ENCODE measurements at places on chromosomes 7 and 10.

DNA sequence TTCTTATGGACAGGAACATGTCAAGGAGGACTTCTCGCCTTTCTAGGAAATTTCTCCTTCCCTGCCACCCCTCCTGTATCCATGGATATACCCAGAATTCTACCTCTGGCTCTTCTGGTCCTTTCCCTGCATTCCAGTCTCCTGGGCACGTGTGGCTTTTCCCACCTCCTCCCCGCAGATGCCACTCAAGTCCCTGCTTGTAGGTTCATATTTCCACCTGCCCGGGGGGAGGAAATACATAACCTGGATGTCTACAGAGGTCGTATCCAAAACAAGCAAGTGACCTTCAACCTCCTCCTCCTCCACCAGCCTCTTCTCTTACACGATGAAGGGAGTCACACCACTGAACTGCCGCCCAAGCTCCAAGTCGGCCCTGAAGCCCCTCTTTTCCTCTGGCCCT lies 20.7 kb downstream of the FGFR2 start:
- no peak for DNase-seq

DNA sequence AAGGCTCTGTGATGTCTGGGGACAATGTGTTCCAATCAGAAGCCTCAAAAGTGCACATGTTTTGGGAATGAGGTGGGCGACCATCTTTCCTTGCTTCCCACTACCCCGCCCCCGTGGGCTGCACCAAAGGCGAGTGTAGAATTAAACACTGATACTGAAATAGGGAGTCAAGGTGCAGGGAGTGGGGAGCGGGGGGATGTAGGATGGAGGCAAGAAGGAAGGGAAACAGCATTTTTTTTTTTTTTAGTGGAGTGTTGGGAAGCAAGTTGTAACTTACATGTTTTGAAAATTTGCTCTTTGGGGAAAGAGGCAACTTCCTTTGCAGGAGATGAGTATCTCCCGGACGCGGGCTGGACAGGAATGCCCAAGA lies 484 bp upstream of the DLX5 start:
- no peak for DNase-seq

- no peak for DNase-seq
These were observed 378.2 kb downstream of the PTPRN2 start for GRCh38 chr7:158209435-158209834.

DNA sequence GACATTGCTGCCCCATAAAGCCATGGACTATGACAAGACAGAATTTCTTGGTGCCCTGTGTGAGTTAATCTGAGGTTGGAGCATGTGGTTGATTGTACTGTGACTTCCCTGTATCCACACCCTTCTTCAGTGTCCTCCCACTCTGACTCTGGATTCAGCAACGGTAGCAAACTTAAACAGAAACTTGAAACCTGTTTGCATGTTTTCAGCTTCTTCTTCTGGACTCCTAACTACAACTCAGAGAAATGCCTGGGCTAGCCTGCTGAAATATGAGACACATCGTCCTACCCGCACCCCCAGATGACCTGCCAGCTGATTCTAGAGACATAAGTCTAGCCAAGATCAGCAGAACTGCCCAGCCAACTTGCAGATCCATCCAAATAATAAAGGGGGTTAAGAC lies 78.4 kb downstream of the IPMK start:
- DNase-seq = no peak

- DNase-seq = no peak
These were observed 122.2 kb downstream of the GPR37 start for GRCh38 chr7:124643311-124643811.

DNA sequence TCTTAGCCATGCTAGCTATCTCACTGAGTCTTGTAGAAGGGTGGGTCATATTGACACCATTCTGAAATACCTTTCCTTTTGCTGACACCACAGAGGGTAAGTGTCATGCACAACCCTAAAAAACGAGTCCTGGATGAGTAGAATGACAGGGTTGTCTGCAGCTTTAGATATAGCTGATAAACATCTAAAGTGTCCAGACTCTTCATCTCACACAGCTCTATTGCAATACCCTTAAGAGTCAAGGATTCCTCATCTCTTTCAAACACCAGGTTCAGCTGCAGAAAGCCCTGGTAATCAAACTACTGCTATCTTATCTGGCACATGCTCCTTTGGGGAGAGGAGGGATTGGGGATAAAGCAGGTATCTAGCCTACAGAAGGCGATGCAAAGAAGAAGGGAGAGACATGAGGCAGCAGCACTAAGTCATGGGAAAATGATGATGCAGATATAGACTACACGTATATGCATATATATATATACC lies 127.0 kb downstream of the ANK3 start:
- DNase-seq = no peak

DNA sequence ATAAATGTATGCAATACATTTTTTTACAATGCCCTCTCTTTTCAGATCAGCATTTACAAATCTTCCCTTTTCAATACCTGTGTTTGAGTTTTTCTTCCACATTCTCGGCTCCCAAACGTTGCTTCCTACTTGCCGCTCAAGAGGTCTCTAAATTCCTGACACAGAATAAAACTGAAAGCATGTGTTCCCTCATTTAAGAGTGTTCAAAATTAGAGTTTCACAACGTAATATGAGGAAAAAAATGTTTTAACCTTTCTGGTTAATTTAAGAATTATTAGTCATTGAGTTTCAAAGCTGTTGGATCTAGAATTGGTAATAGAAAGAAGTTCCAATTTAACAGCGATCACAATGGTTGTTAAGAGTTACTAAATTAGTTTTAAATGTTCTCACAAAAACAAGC lies 100.4 kb downstream of the ARID5B start:
- no peak for DNase-seq

DNA sequence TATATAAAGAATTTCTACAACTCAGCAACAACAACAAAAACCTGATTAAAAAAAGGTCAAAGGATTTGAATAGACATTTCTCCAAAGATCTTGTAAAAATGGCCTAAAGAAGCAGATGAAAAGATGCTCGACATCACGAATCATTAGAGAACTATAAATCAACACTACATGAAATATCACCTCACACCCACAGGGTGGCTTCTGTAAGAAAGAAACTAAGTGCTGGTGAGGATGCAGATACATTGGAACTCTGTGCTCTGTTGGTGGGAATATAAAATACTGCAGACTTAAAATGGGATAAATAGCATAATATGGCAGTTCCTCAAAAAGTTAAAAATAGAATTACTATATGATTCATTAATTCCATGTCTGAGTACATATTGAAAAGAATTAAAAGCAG lies 38.3 kb upstream of the CDCA7L start:
- DNase-seq = no peak

DNA sequence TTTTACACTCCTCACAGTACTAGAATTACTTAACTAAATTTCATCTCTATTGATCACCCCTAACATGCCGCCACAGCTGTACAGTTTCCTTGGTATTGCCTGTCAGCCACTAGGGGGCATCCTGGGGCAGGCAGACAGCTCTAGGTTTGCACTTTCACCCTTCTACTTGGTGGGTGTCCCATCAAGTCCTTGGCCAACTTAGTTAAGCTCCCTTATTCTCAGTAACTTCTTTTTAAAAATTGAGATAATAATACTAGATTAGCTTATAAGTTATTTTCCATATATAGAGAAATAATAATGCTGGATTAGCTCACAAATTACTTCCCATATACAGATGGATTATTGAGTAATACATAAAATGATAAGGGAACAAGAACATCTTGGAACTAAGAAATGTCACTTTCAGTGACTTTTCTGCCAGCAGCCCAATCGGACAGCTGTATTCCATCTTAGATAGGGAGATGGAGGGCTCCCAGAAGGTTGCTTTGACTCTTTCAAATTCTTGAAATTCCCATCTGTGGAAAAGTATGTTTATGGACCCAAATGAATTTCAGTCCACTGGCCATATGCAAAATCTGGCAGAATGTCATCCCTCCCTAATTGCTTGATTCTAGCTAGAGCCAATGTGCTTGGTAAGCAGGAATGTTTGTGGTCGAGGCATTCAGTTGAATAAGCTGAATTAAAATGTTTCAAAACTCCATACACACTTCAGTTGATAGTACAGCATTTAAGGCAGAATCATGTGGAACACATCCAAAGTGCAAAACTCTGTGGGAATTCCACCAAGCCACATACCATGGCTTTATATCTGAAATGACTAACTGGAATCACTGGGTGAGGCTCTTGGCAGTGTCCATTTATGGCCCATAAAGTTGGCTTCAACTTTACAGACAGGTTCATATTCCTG lies 309.7 kb downstream of the CSTF2T start:
- no peak for DNase-seq

- DNase-seq = no peak
These were observed 40.6 kb downstream of the GSDME start for GRCh38 chr7:24716480-24717246.

DNA sequence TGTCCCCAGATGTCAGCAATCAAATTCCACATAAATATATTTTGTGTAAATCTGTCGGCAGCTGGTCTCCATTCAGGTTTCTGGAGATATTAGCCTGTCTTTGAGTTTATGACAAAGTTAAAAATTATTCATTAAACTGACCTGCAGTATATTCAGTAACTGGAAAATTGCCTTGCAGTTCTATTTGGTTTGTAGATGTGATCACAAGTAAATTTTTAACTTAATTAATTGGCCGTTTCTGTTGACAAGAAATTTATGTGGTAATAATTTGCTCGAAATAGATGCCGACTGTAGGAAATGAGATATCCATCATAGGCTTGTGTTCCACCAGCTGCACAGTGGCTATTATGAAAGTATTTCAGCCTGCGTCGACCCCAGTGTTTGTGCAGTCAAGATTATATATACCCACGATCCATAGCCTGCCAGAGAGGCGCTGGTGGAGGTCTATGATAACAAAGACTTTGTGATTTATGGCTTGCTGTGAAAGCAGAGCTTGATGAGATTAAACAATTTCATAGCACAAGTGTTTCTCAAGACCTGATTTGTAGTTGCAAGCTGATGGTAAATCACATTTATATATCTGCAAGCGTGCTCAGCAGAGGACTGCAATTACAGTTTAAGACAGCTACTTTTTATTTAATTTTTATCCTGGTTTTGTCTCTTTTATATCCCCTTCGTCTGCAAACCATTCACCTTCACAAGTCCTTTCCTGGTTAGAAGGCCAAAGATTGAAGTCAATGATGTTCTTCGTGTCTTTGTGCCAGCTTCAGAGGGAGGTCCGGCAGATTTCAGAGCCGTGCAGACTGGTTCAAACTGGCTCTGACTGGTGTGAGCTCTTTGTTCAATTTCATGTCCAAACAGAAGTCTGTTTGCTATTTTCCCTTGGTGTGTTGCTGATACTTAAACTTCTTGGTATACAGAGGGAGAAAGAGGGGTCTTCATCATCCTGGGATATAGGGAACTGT lies 850.9 kb downstream of the LRMDA start:
- no peak for DNase-seq

GRCh38 chr7:96685353-96685752 lies 24.3 kb downstream of the SEM1 start:
- no peak for DNase-seq

GRCh38 chr10:80488539-80489066 lies 34.5 kb downstream of the TSPAN14 start:
- DNase-seq = no peak

- DNase-seq = no peak
These were observed 15.1 kb downstream of the PSAP start for GRCh38 chr10:71835671-71836595.

DNA sequence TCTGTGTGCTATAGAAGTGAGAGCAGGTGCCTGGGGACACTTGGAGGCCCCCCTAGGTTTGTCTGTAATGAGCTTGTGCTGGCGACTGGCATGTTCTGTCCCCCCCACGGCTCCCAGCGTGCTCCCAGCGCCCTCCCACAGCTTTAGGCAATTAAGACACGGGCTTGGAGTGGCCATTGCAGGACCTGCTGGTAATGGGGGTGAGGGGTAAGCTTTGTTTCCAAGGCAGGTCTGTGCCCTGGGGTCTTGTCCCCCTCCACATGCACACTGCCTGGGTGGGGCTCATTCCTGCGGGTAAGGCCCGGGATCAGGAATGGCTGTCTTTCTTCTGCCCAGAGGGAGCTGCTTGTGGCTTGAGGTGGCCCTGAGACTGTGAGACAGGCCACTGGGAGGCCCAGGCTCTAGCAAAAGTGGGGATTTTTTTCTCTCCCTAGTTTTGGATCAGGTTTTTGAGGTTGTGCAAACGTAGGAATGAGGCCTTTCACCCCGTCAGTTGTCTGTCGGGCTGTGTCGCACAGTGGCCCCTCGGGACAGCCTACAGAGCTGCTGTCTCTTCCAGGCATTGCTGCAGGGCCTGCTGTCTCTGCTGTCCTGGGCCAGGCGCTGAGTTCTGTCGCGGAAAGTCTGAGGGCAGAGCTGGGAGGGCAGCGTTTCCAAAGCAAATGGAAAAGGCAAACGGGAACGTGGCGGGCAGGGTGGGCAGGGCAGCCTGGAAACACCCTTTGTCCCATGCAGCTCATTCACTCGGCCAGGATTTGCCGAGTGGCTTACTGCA lies 107.4 kb downstream of the LHPP start:
- DNase-seq = no peak

GRCh38 chr10:114397651-114398145 lies 6.6 kb downstream of the AFAP1L2 start:
- no peak for DNase-seq

DNA sequence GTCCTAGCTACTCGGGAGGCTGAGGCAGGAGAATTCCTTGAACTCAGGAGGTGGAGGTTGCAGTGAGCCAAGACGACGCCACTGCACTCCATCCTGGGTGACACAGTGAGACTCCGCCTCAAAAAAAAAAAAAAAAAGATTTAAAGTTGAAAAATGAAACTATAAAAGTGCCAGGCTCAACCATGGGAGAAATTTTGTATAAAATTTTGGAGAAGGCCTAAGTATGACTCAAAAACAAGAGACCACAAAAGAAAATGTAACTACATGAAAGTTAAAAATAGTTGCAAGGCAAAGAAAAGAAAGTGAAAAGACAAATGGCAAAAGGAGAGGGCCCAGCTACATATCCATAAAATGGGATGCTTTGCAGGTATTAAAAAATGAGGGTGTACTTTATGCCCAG lies 104.1 kb downstream of the ARHGAP22 start:
- DNase-seq = no peak

GRCh38 chr10:121627876-121628581 lies 29.8 kb upstream of the FGFR2 start:
- DNase-seq = no peak

DNA sequence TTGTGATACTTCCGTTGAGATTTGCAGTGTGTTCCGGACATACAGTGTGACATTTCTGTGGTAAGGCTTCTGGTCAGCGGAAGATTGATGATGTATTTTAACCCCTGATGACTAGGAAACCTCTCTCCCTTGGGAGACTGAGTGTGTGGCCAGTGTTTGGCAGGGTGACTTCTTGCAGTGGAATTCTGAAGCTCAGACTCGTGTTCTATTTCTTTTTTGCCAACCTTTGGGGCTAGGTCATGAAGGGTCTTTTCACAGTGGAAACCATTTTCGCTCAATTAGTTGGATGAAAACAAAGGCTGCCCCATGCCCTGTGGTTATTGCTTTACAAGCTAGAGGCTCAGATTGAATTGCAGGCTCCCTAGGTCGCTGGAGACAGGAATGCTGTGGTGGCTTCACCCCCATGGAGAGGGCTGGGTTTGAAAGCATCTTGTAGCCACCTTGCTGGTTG lies 288.9 kb downstream of the BBS9 start:
- no peak for DNase-seq
